ENCODE measurements at places on chromosomes 5 and 9.
A peak's percentile ranks its signal among the peaks of the same experiment; 100 is the strongest.

DNA sequence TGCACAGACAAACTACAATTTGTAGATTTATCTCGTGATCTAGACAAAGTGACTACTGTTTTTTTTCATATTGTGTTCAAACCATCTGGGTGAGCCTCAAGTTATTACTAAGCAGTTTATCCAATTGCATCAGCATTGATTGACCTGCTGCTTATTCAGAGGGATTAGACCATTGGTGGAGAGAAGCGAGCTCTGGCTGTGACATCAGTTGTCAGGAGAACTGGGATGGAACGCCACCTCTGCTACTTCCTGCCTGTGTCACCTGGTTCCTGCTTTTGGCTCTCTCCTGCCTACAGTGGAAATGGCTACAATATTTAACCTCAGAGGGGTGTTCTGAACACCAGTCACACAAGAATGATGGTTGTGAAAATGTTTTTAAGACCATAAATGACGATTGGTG lies 12.1 kb downstream of the NR4A3 start:
- DNase-seq: no peak

DNA sequence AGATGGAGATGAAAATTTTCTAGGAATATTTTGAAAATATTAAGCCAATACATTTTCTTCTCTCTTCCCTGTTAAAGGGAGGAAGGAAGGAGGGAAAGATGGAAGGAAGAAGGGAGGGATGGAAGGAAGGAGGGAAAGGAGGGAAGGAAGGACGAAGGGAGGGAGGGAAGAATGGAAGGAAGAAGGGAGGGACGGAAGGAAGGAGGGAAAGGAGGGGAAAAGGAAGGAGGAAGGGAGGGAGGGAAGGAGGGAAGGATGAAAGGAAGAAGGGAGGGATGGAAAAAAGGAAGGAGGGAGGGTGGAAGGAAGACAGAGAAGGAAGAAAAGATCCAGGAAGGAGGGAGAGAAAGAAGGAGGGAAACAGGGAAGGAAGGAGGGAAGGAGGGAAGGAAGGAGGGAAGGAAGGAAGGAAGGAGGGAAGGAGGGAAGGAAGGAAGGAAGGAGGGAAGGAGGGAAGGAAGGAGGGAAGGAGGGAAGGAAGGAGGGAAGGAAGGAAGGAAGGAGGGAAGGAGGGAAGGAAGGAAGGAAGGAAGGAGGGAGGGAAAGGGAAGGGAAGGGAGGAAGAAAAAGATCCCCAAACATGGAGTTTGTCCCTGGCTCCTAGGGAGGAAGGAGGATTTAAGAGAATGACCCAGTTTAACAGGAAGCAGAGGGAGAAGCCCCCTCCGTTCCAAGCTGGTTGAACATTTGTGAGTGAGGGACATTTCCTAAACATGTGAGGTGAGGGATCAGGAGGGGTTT lies 70.3 kb upstream of the NEURL1B start:
- no peak for DNase-seq

- no peak for DNase-seq
Observed at GRCh38 chr5:74895906-74896305, 29.7 kb upstream of the FAM169A start.

DNA sequence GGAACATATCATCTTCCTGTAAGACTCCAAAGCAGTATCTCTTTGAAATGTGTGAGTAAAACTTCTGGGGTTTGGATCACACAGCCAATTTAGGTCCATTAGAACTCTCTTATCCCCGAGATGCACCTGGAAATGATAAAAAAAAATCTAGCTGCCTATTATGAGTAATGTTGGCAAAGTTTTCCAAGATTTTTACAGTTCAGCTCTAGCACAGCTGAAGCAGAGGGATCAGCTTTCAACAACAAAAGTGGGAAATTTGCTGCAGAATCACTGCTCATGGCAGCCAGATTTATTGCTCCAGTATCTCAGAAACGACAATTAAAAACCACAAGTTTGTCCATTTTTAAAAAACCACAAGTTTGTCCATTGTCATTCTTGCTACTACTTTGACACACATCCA lies 292.2 kb downstream of the IRX2 start:
- no peak for DNase-seq

DNA sequence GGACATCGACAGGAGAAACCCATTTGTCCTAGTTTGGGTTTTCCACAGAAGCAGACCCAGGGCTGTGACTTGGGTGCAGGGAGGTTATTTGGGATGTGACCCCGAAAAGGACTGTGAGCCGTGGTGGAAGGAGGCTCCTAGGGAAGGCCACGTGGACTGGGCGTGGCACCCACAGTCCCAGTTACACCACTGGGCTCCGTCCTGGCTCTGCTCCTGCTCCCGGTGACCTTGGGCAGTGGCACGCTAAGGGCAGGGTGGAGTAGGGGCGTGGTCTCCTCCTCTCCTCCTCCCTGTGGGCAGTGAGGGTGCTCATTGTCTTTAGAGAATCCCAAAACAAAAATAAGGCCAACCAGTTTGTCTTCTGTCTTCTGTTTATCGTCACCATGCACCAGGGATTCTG lies 190.1 kb downstream of the GADD45G start:
- no peak for DNase-seq

DNA sequence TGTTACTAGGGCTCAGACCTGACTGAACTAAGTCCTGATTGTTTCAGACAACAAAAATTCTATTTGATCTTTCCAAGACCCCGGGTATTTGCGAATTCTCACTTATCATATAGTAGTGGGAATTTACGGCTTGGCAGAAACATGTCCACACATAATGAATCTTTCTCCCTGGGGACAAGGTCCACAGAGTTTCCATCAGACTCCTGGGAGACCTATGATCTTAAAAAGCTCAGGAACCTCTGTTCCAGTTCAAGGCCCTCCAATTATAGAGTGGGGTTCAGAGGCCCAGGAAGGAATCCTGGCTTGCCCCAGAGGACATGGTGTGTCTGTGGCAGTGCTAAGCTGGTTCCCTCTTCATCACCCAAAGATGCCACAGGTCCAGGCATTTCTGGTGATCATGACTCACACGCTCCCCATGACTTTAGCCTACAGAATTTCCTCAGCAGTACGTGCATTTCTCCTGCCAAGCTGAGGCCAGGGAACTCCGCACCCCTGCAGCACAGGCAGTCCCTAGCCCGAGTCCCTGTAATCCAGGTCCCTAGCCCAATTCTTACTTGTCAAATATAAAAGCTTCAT lies 12.6 kb downstream of the RAPGEF1 start:
- DNase-seq: no peak

DNA sequence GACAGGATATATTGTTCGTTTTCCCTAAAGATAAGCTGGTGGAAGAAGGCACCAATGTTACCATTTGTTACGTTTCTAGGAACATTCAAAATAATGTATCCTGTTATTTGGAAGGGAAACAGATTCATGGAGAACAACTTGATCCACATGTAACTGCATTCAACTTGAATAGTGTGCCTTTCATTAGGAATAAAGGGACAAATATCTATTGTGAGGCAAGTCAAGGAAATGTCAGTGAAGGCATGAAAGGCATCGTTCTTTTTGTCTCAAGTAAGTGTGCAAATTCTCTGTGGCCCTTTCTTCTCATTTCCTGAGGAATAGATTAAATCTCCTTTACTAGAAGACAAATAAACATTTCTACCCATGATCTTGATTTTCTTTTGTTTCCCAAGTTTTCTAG lies 38.0 kb downstream of the OSMR start:
- no peak for DNase-seq

DNA sequence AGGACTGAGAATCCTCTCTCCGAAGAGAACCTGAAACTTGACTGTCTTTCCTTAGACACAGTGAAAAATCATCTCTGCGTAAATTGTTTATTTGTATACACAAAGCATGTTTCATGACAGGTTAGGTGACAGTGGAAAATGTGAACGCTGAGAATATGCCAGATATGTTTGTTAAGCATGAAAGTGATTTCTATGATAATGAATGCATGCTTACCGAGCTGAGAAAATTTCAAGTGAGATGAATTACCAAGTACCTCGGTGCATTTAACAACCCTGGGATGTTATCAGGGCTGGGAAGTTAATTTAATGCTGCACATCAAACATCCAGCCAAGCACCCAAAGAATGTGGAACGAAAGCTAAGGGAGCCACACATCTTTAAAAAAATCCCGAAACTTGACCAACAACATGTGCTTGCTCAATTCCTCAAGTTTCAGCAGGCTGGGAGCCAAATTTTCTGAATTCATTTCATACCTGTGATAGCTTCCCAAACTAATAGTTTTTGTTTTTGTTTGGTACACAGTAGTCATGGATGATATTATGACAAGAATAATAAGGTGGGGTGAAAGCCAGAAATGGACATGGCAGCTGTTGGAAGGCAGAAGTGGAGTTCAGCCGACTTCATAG lies 336.9 kb downstream of the ARHGEF28 start:
- DNase-seq: no peak

DNA sequence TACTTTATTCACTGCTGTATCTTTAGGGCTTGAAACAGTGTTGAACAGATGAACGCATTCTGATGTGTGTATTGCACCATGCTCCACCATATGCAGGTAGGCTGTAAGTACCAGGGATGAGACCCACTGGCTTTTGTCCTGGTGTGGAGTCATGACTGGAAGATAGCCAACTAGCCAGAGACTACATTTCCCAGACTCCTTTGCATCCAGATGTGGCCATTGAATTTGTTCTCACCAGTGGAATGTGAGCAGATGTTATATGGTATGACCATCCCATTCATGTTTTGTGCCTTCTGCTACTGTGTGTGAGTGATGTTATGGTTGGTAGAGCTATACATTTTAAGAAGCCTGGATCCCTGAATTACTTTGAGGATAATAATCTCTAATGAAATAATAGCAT lies 7.4 kb upstream of the FBXL7 start:
- DNase-seq: no peak

GRCh38 chr5:113804264-113804663 lies 290.8 kb downstream of the YTHDC2 start:
- no peak for DNase-seq

GRCh38 chr9:5714501-5715401 lies 85.8 kb downstream of the RIC1 start:
- DNase-seq: no peak

GRCh38 chr9:128078504-128079434 lies 10.7 kb downstream of the SLC25A25 start:
- no peak for DNase-seq

GRCh38 chr5:53323511-53323910 lies 156.9 kb upstream of the FST start:
- DNase-seq: no peak

GRCh38 chr9:112493393-112494137 lies 6.9 kb downstream of the KIAA1958 start:
- no peak for DNase-seq

- no peak for DNase-seq
Observed at GRCh38 chr5:32027093-32027716, 146.9 kb downstream of the GOLPH3 start.

DNA sequence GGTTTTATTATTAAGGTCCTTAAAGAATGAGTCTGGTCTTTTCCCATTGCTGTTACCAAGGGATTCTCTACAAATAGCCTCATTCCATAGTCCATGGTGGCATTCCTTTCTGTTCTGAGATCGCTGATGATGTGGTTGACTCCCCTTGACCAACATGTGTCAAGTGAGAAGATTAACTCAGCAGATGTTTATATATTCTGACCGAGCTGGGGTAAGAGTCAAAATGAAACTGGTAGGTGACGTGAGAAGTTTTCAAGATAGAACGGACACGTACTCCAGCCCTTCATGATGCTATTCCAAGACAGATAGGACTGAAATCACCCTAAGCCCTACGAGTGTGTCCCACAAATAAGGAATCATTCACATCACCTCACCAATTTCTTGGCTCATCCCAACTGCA lies 155.5 kb upstream of the WWC1 start:
- DNase-seq: no peak

DNA sequence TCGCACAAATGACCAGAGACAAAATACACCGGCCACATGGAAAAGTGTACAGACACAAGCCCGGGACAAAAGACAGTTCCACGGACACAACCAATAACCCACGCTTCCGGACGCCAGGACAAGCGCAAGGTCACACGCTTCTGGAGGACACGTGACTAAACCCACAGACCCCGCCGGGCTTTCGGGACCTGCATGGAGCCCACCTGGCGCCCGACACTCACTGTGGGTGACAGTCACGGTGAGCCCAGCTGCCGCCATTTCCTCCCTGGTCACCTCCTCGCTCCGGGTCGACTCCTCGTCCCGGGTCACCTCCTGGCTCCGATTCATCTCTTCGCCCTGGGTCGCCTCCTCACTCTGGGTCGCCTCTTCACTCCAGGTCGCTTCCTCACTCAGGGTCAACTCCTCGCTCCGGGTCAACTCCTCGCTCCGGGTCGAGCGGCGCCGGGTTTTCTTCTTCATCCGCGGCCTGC lies 470 bp downstream of the BAG1 start:
- DNase-seq: peak; percentile 3

DNA sequence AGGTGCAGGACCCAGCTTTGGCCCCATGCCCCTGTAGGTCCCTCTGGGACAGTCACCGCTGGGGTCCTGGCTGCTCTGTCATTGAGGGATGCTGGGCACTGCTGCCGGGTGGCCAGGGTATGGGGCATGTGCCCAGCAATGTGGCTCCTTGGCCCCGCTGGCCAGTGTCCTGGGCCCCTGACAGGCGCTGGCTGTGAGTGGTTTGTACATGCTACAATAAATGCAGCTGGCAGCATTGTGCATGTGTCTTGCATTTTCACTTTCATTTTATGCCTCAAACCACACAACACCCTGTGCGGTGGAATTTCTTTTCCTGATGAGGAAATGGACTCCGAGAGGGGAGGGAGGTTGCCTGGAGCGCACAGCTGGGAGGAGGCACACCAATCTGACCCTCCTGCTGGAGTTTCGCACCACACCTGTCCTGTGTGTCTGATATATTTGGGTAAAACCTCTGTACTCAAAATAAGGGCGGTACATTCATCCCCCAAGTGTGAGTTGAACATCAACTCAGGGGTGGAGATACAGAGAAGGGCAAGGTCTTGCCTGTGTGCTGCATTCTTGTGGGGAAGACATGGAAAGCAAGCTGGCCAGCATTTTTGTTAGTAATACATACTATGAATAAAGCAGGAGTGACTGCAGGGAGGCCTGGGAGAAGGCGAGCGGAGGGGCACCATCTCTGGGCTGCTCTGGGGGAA lies 11.7 kb downstream of the TSPAN17 start:
- DNase-seq: no peak

DNA sequence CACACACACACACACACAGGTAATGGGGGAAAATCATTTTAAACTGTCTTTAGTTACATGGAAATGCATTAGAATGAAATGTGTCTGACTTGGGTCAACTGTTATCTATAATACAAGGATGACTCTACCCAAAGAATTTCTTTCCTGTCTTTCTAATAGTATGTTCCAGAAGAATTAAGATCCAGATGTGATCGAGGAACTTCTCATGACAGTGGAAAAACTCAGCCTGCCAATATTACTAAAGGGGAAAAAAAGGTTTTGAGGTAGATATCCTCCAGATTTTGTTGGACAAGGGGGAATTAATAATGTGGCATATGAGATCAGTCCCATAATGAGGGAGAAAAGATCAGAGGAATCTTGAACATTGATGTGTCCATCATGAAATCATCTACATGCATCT lies 190.6 kb upstream of the MAP3K1 start:
- DNase-seq: no peak

All from stimulated activated CD4-positive, alpha-beta T cell treated with anti-CD3 and anti-CD28 coated beads, Interleukin-1b, Interleukin-23, amount 100 ng/mL, for 1 hour (primary cell).